Small intestine (tissue), 16 donors: ENCODE measurements at places on chromosomes 5 and 9. TPM values are rescaled to one million over a fixed set of nuclear protein-coding genes. Genes with fewer than 3 reads are reported as not detected.
A peak's percentile ranks its signal among the peaks of the same experiment; 100 is the strongest.

- H3K27ac ChIP-seq: no peak overlapping the region
- H3K36me3 ChIP-seq: no peaks in the 10 kb centered on the region
- no peaks in the 10 kb centered on the region for H3K27me3 ChIP-seq
- no peak overlapping the region for H3K4me3 ChIP-seq
- no peak for DNase-seq
Measured at GRCh38 chr5:2101685-2102084, 219.0 kb upstream of the IRX4 start.

Gene SLC25A2
- polyA plus RNA-seq: 0.12 TPM

DNA sequence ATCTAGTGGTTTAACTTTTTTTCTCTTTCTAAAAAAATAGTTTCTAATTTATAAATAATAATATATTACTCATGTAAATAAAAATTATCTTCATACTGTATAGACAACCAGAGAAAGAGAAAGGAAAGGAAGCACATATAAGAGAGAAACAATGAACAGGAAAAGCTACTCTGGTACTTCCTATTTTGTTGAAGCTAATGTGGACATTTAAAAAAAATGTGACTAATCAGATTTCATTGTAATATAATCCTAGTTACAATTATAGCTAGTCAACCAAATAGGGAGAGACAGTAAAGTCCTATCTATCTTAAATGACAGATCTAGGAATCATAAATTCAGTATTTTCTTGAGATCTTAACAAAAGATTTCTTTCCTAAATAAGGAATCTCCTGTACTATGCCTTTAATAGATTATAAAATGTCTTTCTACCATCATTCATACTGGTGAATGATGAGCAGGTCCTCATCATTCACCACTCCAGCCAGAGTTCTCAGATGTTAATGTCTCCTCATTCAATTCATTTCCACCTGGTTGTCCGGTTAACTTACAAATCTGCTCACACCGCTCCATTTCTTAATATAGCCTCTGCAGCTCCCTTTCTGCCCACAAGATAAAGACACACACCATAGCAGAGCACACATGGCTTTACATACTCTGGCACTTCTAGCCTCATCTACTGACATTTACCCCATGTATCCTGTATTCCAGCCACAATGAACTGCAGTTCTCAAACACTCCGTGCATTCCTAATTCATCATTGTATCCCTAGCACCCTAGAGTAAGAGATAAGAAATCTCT, 30.9 kb downstream of the ZFR start:
- no peaks in the 10 kb centered on the region for H3K27me3 ChIP-seq
- no peak for DNase-seq
- peaks cover 12% of the 10 kb centered on the region for H3K36me3 ChIP-seq
- H3K27ac ChIP-seq: no peak overlapping the region

DNA sequence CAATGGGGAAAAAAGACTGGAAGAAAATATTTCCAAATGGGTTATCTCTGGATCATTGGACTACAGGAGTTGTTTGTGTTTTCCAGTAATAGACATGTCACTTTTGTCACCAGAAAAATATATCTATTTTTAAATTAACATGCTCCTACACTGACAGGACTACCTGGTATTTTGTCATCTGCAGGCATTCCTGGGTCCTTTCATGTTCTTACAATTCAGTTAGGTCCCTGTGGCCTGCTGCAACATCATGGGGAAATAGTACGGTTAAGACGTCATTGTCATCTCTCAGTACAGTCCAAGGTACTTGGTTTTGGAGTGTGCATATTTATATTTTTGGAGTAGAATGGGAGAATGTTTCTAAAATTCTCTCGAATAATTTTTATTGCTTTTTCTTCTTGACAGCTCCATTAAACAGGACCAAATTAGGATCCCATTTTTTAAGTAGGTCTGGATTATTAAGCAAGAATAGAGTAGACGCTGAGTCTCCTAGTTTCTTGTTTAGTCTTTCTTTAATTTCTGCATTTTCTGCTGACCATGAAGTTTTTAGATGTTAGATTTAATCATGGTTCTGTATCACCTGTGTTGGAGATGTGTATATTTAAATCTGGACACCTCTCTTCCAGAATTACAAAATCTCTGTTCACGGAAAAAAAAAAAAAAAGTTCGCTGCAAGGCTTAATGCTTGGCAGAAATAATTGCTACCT, 46.9 kb downstream of the SLC22A5 start:
- peaks cover 35% of the 10 kb centered on the region for H3K4me1 ChIP-seq
- H3K27me3 ChIP-seq: no peaks in the 10 kb centered on the region
- DNase-seq: no peak
- no peak overlapping the region for H3K27ac ChIP-seq
- H3K36me3 ChIP-seq: peaks cover 18% of the 10 kb centered on the region

DNA sequence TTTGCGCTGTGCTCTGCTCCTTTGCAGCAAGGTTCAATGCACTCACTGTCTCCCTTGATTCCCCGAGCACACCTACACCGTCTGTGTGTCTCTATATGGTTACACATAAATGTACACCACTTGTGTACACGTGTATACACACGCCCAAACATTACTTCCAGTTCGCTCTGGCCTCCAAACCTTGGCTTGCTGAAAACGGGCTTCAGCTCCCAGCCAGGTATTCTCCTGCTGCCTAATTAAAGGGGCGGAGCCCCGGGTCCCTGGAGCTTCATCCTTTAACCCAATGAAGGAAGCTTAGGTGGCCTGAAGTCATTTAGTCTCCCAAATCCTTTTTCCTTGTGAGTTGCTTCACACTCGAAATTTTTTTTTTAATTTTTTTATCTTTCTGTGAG, 4.6 kb downstream of the ISL1 start:
- DNase-seq: no peak
- no peak overlapping the region for H3K4me3 ChIP-seq
- H3K36me3 ChIP-seq: no peaks in the 10 kb centered on the region
- peaks cover 9% of the 10 kb centered on the region for H3K27me3 ChIP-seq
- no peaks in the 10 kb centered on the region for H3K4me1 ChIP-seq

Gene CTSV
- 1.1 TPM for polyA plus RNA-seq

Gene PCDHGA10
- polyA plus RNA-seq: 1.2 TPM

Gene NUTM2G
- not detected for polyA plus RNA-seq

DNA sequence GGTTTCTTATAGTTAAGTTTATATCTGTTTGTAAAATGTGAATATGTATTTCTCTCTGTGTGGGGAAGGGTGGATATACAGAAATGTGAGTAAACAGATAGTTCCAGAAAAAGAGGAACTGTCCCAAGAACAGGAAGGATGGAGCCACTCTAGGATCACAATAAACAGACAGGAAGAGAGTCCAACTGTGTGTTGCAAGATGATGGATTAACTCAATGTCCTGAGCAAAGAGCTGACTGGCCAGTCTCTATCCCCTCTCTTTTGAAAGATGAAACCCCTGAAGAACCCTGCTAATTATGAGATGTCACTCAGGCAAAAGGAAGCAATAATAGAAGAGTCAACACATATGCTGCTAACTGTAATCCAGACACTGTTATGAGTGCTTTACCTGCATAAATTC, 202.7 kb downstream of the SEMA6A start:
- no peaks in the 10 kb centered on the region for H3K27me3 ChIP-seq
- no peaks in the 10 kb centered on the region for H3K4me1 ChIP-seq
- H3K27ac ChIP-seq: no peak overlapping the region
- H3K4me3 ChIP-seq: no peak overlapping the region

Gene CAMLG
- 80.0 TPM for polyA plus RNA-seq

- H3K36me3 ChIP-seq: no peaks in the 10 kb centered on the region
- DNase-seq: peak; percentile 13
- H3K4me3 ChIP-seq: peak overlapping the region; percentile 60
- H3K27me3 ChIP-seq: no peaks in the 10 kb centered on the region
Measured at GRCh38 chr5:154683101-154683880, 71.9 kb upstream of the LARP1 start.

- H3K4me3 ChIP-seq: no peak overlapping the region
- no peak for DNase-seq
- H3K36me3 ChIP-seq: no peaks in the 10 kb centered on the region
- no peaks in the 10 kb centered on the region for H3K27me3 ChIP-seq
- H3K4me1 ChIP-seq: no peaks in the 10 kb centered on the region
Measured at GRCh38 chr5:136538534-136538933, 173.2 kb upstream of the TRPC7 start.

GRCh38 chr9:71781391-71781790, 13.1 kb upstream of the CEMIP2 start:
- no peaks in the 10 kb centered on the region for H3K36me3 ChIP-seq
- H3K27ac ChIP-seq: no peak overlapping the region
- no peaks in the 10 kb centered on the region for H3K4me1 ChIP-seq
- no peak overlapping the region for H3K4me3 ChIP-seq
- no peaks in the 10 kb centered on the region for H3K27me3 ChIP-seq
